ENCODE measurements at places on chromosomes 11 and 22. TPM values are rescaled to one million over a fixed set of nuclear protein-coding genes. Genes with fewer than 3 reads are reported as not detected.
A peak's percentile ranks its signal among the peaks of the same experiment; 100 is the strongest.

DNA sequence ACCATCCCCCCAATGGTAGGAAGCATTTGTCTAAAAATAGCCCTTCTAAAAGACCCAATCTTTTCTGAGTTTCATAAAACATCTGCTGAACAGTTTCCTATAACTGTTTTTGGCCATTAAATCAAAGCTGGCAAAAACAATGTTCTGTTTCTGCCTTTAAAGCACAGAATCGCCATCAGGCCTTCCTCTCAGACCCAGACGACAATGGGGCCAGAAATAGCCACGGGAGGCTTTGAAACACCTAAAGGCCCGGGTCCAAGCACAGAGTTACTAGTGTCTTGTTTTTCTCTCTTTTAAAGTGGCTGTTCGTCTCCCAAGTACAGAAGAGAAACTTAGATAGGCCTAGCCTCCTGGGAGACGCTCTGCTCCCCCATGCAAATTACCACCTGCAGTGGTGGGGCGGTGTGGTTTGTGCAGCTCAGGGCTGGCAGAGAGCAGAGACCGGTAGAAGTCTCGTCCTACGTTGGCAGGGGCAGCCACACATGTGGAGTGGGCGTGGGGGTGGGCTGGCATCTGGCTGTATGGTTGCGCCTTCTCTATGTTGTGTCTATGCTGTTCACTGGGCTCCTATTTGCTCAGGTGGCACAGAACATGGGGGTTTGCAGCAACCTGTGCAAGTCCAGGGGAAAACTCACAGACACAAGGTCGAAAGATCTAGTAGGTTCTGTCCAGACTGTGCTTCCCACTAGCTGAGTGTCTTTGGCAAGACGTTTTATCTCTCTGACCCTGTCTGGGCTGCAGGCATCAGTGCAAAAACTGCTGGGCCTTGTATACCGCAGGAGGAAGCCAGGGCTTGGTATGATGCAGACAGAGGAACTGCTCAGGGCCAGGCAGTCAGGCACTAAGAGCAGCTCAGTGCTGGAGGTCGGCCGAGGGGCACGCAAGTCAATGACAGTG, 23.6 kb upstream of the ETS1 start:
- peaks cover 24% of the 10 kb centered on the region for H3K4me1 ChIP-seq
- peak overlapping the region; percentile 27 for H3K4me3 ChIP-seq
- H3K27ac ChIP-seq: peak overlapping the region; percentile 73
- no peaks in the 10 kb centered on the region for H3K36me3 ChIP-seq
- DNase-seq: no peak
- H3K27me3 ChIP-seq: peaks cover 2% of the 10 kb centered on the region

The PYGM gene
- 1.9 TPM for total RNA-seq

GRCh38 chr11:70682760-70683159, 284.4 kb downstream of the CTTN start:
- H3K36me3 ChIP-seq: no peaks in the 10 kb centered on the region
- H3K4me3 ChIP-seq: no peak overlapping the region
- no peak overlapping the region for H3K27ac ChIP-seq
- no peak for DNase-seq
- H3K27me3 ChIP-seq: no peaks in the 10 kb centered on the region
- peaks cover 4% of the 10 kb centered on the region for H3K4me1 ChIP-seq

The OR52E4 gene
- total RNA-seq: not detected

The SCO2 gene
- total RNA-seq: 3.8 TPM

- DNase-seq: no peak
- no peaks in the 10 kb centered on the region for H3K36me3 ChIP-seq
- no peak overlapping the region for H3K4me3 ChIP-seq
Observed at GRCh38 chr11:132134322-132134721, 763.9 kb downstream of the NTM start.

DNA sequence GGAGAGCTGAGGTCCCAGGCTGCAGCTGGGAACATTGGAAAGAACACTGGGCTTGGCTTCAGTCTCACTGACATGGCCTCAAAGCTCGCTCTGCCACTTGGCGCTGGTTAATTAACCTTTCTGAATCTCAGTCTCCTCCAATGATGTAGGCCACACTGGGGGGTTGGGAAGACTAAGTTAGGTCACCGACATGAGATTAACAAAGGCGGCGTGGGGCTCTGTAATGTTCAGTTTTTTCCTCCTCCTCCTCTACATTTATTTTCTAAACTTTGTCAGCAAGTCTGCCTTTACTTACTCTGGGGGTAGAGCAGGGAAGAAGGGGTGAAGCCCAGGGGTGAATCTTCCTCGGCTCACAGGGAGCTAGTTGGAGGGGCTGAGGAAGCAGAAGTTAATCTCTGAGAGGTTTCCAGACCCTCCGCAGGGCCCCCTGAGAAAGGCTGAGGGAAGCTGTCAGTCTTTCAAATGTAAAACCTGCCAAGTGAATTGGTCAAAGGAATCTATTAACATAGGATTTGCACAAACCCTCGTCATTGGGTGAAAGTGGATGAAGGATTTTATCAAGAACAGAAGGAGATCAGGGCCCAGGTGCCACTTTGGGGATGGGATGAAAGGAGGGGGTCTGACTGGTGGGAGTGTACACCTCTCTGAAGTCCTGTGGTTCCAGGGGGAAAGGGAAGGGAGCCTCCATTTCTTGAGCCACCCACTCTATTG, 32.1 kb upstream of the TENM4 start:
- H3K4me3 ChIP-seq: no peak overlapping the region
- no peaks in the 10 kb centered on the region for H3K27me3 ChIP-seq
- H3K36me3 ChIP-seq: no peaks in the 10 kb centered on the region
- H3K27ac ChIP-seq: no peak overlapping the region

DNA sequence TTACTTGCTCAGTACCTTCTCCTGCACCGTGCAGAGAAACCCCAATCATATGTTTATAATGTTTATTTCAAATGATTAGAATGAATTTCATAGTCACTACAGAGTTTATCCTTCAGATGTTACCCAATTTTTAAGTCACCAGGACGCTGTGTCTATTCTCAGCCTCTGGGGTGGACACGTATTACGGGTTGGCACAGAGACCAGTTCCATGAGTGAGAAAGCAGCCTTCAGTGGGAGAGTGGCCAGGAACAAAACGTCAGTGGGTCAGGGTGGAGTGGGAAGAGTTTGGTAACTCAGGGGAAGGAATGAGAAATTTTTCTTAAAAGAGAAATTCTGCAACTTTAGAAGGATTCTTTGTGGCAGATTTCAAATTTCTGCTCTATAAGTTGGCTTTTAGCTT, 77.1 kb upstream of the MTMR2 start:
- H3K27me3 ChIP-seq: no peaks in the 10 kb centered on the region
- no peak overlapping the region for H3K4me3 ChIP-seq
- DNase-seq: no peak
- no peaks in the 10 kb centered on the region for H3K4me1 ChIP-seq
- H3K36me3 ChIP-seq: peaks cover 9% of the 10 kb centered on the region

The NOX4 gene
- total RNA-seq: not detected

DNA sequence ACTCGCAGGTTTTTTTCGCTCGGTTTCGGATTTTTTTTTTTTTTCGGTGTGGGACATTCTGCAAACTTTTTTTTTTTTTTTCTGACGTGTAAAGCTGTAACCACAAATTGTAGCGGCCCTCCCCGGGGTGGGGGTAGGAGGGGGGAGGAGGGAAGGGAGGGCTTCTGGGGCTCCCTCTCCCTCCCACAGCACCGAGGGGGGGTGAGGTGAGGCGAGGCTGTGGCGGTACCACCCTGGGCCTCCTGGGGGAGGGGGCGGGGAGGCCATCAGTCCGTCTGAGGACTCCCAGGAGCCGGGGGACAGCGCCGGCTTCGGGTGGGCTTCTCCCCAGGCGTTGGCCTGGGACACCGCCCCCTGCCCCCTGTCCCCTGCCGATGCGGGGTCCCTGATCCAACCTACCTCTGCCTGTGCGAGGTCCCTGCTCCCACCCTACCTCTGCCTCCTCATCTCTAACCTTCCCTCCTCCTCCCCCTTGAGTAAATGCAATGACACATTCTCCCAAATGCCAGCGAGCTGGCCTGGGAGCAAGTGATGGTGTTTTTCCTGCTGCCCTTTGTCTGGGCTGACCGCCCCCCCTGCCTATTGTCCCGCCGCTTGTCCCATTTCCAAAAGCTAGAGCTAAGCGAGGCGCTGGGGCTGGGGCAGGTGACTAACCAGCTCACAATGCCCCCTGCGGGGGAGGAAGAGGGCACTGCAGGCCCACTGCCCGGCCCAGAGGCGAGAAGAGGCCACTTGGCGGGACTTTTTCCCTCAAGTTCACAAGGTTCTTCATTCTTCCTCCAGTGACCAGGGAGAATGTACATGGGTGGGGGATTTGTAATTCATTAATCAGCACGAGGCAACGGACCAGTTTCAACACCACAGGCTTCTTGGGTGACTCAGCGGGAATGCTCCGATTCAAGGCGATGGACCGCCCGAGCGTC, 511 bp upstream of the CLCF1 start:
- peaks cover 4% of the 10 kb centered on the region for H3K36me3 ChIP-seq
- no peak for DNase-seq
- peak overlapping the region; percentile 87 for H3K27ac ChIP-seq
- peaks cover 54% of the 10 kb centered on the region for H3K27me3 ChIP-seq
- H3K4me1 ChIP-seq: peaks cover 33% of the 10 kb centered on the region

DNA sequence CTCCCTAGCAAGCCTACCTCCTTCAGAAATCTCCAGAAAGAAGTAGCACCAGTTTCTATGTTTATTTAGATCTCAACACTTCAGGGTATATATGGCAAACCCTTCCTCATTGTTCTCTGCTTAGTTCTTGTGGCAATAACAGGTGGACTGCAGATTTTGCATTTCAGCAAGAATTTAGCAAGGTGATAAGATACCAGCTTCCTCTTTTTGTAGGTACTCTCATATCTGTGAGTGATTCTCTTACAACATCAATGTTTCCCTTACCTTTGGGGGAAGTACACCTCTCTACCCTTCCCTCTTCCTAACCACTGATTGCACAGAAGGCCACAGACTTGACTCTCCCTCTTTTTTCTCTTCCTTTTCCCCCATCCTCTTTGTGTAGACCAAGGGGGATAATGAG, 230.9 kb upstream of the SESN3 start:
- no peaks in the 10 kb centered on the region for H3K4me1 ChIP-seq
- H3K36me3 ChIP-seq: no peaks in the 10 kb centered on the region
- peaks cover 2% of the 10 kb centered on the region for H3K27me3 ChIP-seq
- H3K4me3 ChIP-seq: no peak overlapping the region

- no peak for DNase-seq
- H3K36me3 ChIP-seq: peaks cover 75% of the 10 kb centered on the region
- H3K27me3 ChIP-seq: no peaks in the 10 kb centered on the region
- H3K4me3 ChIP-seq: no peak overlapping the region
Observed at GRCh38 chr22:31449506-31449905, 40.1 kb downstream of the EIF4ENIF1 start.

GRCh38 chr22:44352378-44353035, 39.8 kb upstream of the SHISAL1 start:
- no peaks in the 10 kb centered on the region for H3K36me3 ChIP-seq
- no peak overlapping the region for H3K4me3 ChIP-seq
- H3K27me3 ChIP-seq: peaks cover 5% of the 10 kb centered on the region

GRCh38 chr11:12767027-12767426, 92.8 kb downstream of the TEAD1 start:
- DNase-seq: no peak
- no peak overlapping the region for H3K4me3 ChIP-seq
- no peaks in the 10 kb centered on the region for H3K36me3 ChIP-seq
- no peak overlapping the region for H3K27ac ChIP-seq

DNA sequence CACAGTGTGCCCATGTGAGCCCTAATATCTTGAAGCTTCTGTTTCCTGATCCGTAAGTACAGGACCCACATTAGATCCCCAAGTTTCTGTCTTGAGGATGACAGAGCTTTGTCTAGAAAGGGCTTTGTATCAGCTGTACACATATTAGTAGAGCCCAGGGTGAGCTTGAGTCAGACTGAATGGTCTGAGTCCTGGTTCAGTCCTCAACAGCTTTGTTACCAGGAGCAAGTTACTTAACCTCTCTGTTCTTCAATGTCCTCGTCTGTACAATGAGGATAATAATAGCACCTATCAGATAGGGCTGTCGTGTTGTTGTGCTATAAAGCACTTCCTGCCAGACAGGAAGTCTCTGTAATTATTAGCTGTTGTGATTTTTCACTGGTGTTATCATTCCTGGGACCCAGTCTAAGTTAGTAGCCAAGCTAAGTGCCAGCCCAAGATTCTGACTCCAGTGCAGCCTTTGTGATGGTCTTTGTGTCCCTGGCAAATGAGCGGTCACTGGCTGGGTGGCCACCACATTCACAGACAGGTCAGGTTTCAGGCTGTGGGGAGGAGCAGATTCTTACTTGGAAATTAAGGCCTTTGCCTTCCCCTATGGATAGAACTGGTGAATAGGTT, 6.8 kb downstream of the TOM1 start:
- H3K4me3 ChIP-seq: no peak overlapping the region
- H3K27me3 ChIP-seq: no peaks in the 10 kb centered on the region
- H3K4me1 ChIP-seq: peaks cover 68% of the 10 kb centered on the region

DNA sequence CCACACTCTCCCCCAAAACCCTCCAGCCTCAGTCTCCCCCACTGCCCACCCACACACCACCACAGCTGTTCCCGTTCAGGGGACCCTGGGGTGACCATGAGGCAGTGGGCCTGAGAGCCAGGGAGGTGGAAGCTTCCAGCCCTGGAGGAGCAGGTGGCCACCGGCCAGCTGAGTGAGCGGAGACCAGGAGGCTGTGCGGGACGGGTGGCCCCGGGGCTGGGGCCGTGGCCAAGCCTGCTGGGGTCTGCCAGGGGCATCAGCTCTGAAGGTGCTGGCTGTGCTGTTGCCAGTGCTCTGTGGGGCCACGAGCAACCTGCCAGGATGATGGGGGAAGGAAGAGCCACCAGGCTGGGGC, 26.0 kb downstream of the OSBPL5 start:
- no peaks in the 10 kb centered on the region for H3K4me1 ChIP-seq
- H3K4me3 ChIP-seq: no peak overlapping the region
- no peaks in the 10 kb centered on the region for H3K27me3 ChIP-seq
- DNase-seq: no peak
- no peaks in the 10 kb centered on the region for H3K36me3 ChIP-seq
- no peak overlapping the region for H3K27ac ChIP-seq

The OR4D5 gene
- not detected for total RNA-seq

GRCh38 chr11:74988541-74989259, at the start of gene NEU3:
TSS of gene NEU3 (plus strand) at chr11:74988933. CDS start at chr11:74989061, 128 bp downstream.
- H3K4me3 ChIP-seq: peak within 1 kb of the TSS; percentile 94
- H3K27ac ChIP-seq: peak within 1 kb of the TSS; percentile 87
- no peaks in the 10 kb centered on the region for H3K27me3 ChIP-seq

The CDC42EP2 gene
- total RNA-seq: 3.4 TPM

The BATF2 gene
- total RNA-seq: 0.16 TPM

DNA sequence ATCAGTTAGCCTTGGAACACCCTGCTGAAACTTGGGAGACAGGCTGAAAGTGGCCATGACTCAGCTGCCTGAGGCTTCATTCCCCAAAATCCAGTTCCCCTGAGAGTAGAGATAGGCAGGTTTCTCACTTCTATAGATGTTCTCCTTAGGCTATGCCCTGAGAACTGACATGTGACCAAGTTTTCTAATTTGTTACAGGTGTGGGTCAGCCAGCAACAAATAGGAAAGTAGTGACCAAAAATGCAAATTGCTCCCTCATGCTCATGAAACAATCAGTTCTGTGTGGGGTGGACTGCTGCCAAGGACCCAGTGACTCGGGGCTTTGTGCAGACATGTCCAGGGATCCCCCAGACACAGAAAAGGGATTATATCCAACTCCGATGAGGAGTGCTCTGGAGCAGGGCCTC, 7.3 kb upstream of the CCDC15 start:
- no peaks in the 10 kb centered on the region for H3K27me3 ChIP-seq
- H3K4me3 ChIP-seq: no peak overlapping the region
- no peak overlapping the region for H3K27ac ChIP-seq
- no peak for DNase-seq
- peaks cover 10% of the 10 kb centered on the region for H3K4me1 ChIP-seq
- peaks cover 12% of the 10 kb centered on the region for H3K36me3 ChIP-seq

The OR52D1 gene
- not detected for total RNA-seq

- no peaks in the 10 kb centered on the region for H3K4me1 ChIP-seq
- no peak overlapping the region for H3K27ac ChIP-seq
- H3K4me3 ChIP-seq: no peak overlapping the region
- H3K27me3 ChIP-seq: no peaks in the 10 kb centered on the region
- no peaks in the 10 kb centered on the region for H3K36me3 ChIP-seq
Observed at GRCh38 chr11:130606178-130606577, 157.7 kb downstream of the ADAMTS15 start.
